GM23248 (cell line): ENCODE measurements at places on chromosomes 2 and 18.

DNA sequence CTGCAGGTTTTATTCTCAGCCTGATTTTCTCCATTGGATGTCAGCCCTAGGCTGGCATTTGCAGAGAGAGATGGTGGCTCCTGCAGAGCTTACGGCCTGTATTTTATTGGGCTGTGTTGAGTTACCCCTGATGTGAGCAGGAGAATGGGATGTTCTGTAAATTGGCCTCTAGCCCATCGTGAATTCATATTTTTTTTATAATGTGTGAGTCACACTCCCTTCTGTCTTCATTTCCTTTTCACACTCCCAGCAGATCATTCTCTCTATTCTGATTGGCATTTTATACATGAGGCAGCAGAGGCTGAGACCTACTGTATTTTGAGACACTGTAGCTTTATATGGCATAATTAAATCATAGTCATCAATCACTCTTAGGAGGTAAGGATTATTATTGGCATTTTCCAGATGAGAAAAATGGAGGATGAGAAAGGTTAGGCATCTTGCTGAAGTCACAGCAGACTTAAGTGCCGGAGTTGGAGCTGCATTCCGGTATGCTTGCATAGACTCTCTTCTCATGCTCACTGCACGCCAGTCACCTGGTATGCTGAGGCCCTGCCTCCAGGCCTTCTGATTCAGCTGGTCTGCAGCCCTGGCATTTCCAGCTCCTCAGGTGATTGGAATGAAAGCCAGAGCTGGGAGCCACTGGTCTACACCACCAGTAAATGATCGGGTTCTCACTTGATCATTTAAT, 142.4 kb downstream of the NEDD4L start:
- no peaks in the 10 kb centered on the region for H3K36me3 ChIP-seq
- peaks cover 24% of the 10 kb centered on the region for H3K4me1 ChIP-seq
- no peak overlapping the region for H3K4me3 ChIP-seq
- no peaks in the 10 kb centered on the region for H3K27me3 ChIP-seq

GRCh38 chr2:72734432-72734831, 91.4 kb downstream of the EXOC6B start:
- no peak overlapping the region for H3K27ac ChIP-seq
- H3K4me1 ChIP-seq, result no peaks in the 10 kb centered on the region
- H3K36me3 ChIP-seq, result no peaks in the 10 kb centered on the region
- no peaks in the 10 kb centered on the region for H3K27me3 ChIP-seq

DNA sequence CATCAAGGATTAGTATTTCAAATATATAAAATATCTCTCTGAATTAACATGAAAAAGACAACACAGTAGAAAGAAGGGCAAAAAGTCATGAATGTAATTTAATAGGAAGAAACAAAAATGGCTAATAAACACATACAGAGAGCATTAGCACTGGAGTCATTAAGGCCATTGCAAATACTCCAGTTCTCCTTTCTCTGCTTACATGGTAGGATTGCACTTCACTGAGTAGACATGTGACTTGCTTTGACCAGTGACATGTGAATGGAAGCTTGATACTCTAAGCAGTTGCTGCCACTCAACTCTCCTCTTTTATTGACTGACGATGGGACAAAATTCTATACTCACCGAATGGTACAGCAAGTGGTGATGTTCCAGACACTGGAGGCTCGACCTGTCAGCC, 153.9 kb upstream of the LGALSL start:
- peaks cover 5% of the 10 kb centered on the region for H3K27me3 ChIP-seq
- H3K4me1 ChIP-seq, result no peaks in the 10 kb centered on the region
- no peak overlapping the region for H3K4me3 ChIP-seq
- H3K27ac ChIP-seq, result no peak overlapping the region
- H3K36me3 ChIP-seq, result no peaks in the 10 kb centered on the region
- DNase-seq, result no peak

DNA sequence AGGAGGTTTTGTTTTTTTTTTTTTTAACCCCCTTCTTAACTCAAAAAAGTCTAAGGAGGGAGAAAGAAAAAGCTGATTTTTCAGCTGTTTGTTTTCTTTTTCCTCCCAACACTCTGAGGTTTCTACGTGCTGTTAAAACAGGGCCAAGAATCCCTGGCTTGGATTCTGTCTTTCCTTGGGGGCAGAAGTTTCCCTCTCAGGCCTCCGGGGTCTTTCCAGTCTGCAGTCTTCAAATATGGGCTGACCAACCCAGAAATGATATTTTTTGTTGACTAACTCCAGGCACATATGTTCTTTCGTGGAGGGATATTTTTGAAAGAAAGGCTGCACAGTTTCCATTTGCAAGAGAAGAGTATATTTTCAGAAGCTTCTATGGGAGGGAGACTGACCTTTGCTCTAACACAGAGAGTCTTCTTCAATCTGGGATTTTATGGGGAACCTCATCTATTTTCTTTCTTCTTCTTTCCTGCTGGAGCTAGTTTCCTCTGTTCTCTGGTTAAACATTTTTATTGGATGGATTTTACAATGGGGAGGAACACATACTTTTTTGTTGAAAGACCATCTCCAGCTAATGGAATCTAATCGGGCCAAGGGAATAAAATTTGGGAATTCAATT, 93.3 kb upstream of the SPRED2 start:
- H3K4me3 ChIP-seq, result no peak overlapping the region
- H3K4me1 ChIP-seq, result peaks cover 9% of the 10 kb centered on the region
- H3K36me3 ChIP-seq, result no peaks in the 10 kb centered on the region
- no peaks in the 10 kb centered on the region for H3K27me3 ChIP-seq
- no peak overlapping the region for H3K27ac ChIP-seq

DNA sequence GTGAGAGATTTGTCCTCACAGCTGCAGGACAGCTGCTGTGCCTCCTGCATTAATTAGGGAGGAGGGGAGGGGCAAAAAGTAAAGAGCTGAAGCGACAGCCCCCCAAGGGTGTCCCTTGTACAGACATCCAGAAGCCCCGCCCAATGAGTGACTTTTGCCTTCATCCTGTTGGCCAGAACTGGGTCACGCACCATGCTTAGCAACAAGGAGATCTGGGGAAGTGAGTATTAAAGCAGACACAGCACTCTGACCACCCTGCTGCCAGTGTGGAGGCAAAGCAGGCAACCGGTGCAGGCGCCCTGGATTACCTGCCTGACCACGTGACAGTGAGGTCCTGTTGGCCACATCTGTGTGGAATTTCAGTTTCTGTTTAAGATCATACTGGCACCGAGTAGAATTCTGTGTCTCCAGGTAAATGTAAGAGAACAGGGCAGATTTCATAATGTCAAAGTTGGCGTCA, 21.5 kb upstream of the BIN1 start:
- no peaks in the 10 kb centered on the region for H3K4me1 ChIP-seq
- H3K27me3 ChIP-seq, result no peaks in the 10 kb centered on the region
- H3K4me3 ChIP-seq, result no peak overlapping the region
- no peak overlapping the region for H3K27ac ChIP-seq
- no peak for DNase-seq

GRCh38 chr2:182952741-182953450, 85.4 kb downstream of the NCKAP1 start:
- peaks cover 66% of the 10 kb centered on the region for H3K36me3 ChIP-seq
- no peaks in the 10 kb centered on the region for H3K4me1 ChIP-seq
- DNase-seq, result peak; percentile 65
- no peak overlapping the region for H3K4me3 ChIP-seq

DNA sequence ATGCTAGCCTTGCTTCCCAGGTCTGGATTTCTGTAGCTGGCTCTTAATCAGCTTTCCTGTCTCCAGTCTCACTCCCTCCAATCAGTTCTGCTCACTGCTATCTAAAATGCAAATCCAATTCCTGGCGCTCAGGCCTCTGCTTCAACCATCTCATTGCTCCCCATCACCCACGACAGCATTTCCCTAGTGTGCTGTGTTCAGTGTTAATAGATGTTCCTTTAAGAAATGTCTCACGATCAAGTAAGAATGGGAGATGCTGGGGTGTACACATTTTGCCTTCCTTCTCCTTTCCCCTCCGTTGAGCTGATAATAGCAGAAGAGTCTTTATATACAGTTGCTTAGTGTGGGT, 1.6 kb upstream of the PUM2 start:
- H3K4me3 ChIP-seq, result no peak overlapping the region
- H3K27me3 ChIP-seq, result no peaks in the 10 kb centered on the region
- peaks cover 25% of the 10 kb centered on the region for H3K4me1 ChIP-seq
- no peak overlapping the region for H3K27ac ChIP-seq
- DNase-seq, result no peak
